ENCODE measurements at places on chromosomes 6 and 20.

- DNase-seq: peak; percentile 62
- peaks cover 27% of the 10 kb centered on the region for H3K27me3 ChIP-seq
- peak within 1 kb of the TSS; percentile 82 for H3K4me3 ChIP-seq
- H3K4me1 ChIP-seq: peaks cover 14% of the 10 kb centered on the region
- peak within 1 kb of the TSS; percentile 67 for H3K27ac ChIP-seq
- no peaks in the 10 kb centered on the region for H3K36me3 ChIP-seq
Measured at GRCh38 chr20:17530716-17531664, at the start of gene BFSP1. BFSP1 (minus strand) TSS chr20:17531379; CDS start chr20:17531329, 50 bp downstream.

GRCh38 chr20:36179170-36179945 lies 24.8 kb downstream of the EPB41L1 start:
- no peaks in the 10 kb centered on the region for H3K36me3 ChIP-seq
- no peak for DNase-seq
- no peaks in the 10 kb centered on the region for H3K4me1 ChIP-seq
- H3K27ac ChIP-seq: no peak overlapping the region

- H3K27me3 ChIP-seq: no peaks in the 10 kb centered on the region
- H3K36me3 ChIP-seq: no peaks in the 10 kb centered on the region
- DNase-seq: no peak
- H3K27ac ChIP-seq: no peak overlapping the region
- no peak overlapping the region for H3K4me3 ChIP-seq
Measured at GRCh38 chr6:32815996-32816395, 806 bp downstream of the HLA-DOB start.

GRCh38 chr6:127191716-127192115 lies 73.2 kb downstream of the RSPO3 start:
- H3K27me3 ChIP-seq: peaks cover 3% of the 10 kb centered on the region
- H3K27ac ChIP-seq: no peak overlapping the region
- DNase-seq: no peak
- no peaks in the 10 kb centered on the region for H3K4me1 ChIP-seq

GRCh38 chr20:6605055-6605935 lies 162.2 kb upstream of the BMP2 start:
- H3K27ac ChIP-seq: no peak overlapping the region
- no peaks in the 10 kb centered on the region for H3K4me1 ChIP-seq
- H3K27me3 ChIP-seq: no peaks in the 10 kb centered on the region
- DNase-seq: no peak
- no peaks in the 10 kb centered on the region for H3K36me3 ChIP-seq

- no peak overlapping the region for H3K27ac ChIP-seq
- no peaks in the 10 kb centered on the region for H3K4me1 ChIP-seq
- no peak overlapping the region for H3K4me3 ChIP-seq
- H3K27me3 ChIP-seq: no peaks in the 10 kb centered on the region
- no peak for DNase-seq
Measured at GRCh38 chr20:7775072-7775471, 165.2 kb downstream of the HAO1 start.

DNA sequence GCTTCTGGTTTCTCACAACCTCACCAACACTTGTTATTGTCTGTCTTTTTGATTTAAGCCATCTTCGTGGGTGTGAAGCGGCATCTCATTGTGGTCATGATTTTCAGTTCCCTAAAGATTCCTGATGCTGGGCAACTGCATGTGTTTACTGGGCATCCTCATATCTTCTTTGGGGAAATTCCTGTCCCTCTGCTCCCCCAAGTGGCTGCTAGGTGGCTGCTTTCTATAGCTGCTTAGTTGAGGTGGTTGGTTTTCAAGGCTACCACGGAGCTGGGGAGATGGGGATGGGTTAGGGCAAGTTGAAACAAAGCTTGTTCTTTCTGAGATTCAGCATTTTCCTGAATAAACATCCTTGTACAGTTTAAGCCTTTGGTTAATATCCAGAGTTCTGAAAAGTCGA lies 403.9 kb upstream of the SULF2 start:
- H3K27me3 ChIP-seq: no peaks in the 10 kb centered on the region
- DNase-seq: no peak
- no peaks in the 10 kb centered on the region for H3K4me1 ChIP-seq
- no peak overlapping the region for H3K4me3 ChIP-seq

- DNase-seq: no peak
- H3K27me3 ChIP-seq: no peaks in the 10 kb centered on the region
- peaks cover 21% of the 10 kb centered on the region for H3K4me1 ChIP-seq
- H3K27ac ChIP-seq: peak overlapping the region; percentile 73
- H3K36me3 ChIP-seq: peaks cover 10% of the 10 kb centered on the region
- H3K4me3 ChIP-seq: peak overlapping the region; percentile 11
Measured at GRCh38 chr6:167046861-167047495, 47.8 kb downstream of the CEP43 start.

GRCh38 chr6:50842446-50842845 lies 23.8 kb downstream of the TFAP2B start:
- no peak overlapping the region for H3K4me3 ChIP-seq
- peaks cover 95% of the 10 kb centered on the region for H3K27me3 ChIP-seq
- H3K36me3 ChIP-seq: no peaks in the 10 kb centered on the region
- H3K27ac ChIP-seq: no peak overlapping the region
- peaks cover 2% of the 10 kb centered on the region for H3K4me1 ChIP-seq
- no peak for DNase-seq

GRCh38 chr6:31711233-31711632 lies 3.9 kb upstream of the LY6G6D start:
- no peak overlapping the region for H3K27ac ChIP-seq
- H3K4me1 ChIP-seq: peaks cover 12% of the 10 kb centered on the region
- no peaks in the 10 kb centered on the region for H3K27me3 ChIP-seq
- no peak for DNase-seq
- peak overlapping the region; percentile 1 for H3K4me3 ChIP-seq

- no peaks in the 10 kb centered on the region for H3K27me3 ChIP-seq
- peaks cover 6% of the 10 kb centered on the region for H3K4me1 ChIP-seq
- DNase-seq: no peak
- peaks cover 4% of the 10 kb centered on the region for H3K36me3 ChIP-seq
- no peak overlapping the region for H3K4me3 ChIP-seq
Measured at GRCh38 chr20:13809373-13809772, 24.5 kb downstream of the NDUFAF5 start.

- H3K36me3 ChIP-seq: no peaks in the 10 kb centered on the region
- H3K27ac ChIP-seq: no peak overlapping the region
Measured at GRCh38 chr6:55088902-55089301, 85.4 kb upstream of the HCRTR2 start.

GRCh38 chr6:148700741-148701311 lies 46.0 kb upstream of the UST start:
- no peaks in the 10 kb centered on the region for H3K27me3 ChIP-seq
- H3K36me3 ChIP-seq: no peaks in the 10 kb centered on the region
- H3K4me1 ChIP-seq: peaks cover 4% of the 10 kb centered on the region
- no peak overlapping the region for H3K27ac ChIP-seq
- peak overlapping the region; percentile 27 for H3K4me3 ChIP-seq

DNA sequence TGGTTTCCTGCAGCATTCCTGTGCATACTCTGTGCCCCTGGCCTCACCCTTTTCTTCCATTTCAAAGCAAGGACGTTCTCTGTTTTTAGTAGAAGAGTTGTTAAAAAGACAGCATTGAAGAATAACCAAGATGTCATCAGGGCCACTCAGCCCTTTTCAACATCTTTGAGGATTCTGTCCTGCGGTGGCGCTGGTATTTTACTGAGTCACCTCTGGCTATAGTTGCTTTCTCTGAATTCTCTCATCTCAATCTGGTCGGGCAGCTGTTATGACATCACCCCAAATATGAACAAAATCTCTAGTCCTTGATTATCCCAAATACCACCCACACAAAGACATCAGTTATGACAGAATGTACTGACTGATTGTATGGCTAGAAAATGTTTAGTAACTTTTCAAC lies 204.2 kb downstream of the GRIK2 start:
- H3K4me3 ChIP-seq: no peak overlapping the region
- DNase-seq: no peak
- no peaks in the 10 kb centered on the region for H3K4me1 ChIP-seq

DNA sequence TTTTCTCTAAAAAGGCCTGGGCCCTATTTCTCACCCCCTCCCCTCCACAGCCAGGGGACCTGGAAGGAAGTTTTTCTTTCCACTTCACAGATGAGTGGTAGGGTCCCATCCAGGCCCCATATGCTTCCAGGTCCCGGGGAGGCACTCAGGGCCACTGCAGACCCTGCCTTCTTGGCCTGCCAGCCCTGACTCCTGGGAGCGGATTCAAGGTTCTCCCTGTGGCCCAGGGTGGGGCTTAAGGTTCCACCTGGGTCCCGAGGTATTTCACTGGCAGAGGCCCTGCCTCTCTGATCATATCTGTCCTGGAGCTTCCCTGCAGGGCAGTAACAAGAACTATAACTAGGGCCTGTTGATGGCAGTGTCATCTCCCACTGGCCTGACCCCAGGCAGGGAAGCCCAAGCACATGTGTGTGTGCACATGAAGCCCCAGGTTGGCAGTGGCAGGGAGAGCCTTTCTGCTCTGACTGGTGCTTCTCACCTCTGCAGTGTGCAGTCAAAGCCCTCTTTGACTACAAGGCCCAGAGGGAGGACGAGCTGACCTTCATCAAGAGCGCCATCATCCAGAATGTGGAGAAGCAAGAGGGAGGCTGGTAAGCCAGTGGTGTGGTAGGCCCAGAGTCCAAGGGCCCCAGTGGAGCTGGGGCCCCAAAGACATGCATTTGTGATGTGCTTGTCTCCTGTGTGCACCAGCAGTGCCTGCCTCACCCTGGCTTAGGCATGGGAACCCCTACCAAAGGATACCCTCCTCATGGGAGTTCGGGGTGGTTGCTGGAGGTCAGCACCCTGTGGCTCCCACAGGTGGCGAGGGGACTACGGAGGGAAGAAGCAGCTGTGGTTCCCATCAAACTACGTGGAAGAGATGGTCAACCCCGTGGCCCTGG lies 31.2 kb downstream of the PLCG1 start:
- peaks cover 58% of the 10 kb centered on the region for H3K4me1 ChIP-seq
- H3K27ac ChIP-seq: peak overlapping the region; percentile 44
- no peak overlapping the region for H3K4me3 ChIP-seq
- peaks cover 52% of the 10 kb centered on the region for H3K36me3 ChIP-seq

DNA sequence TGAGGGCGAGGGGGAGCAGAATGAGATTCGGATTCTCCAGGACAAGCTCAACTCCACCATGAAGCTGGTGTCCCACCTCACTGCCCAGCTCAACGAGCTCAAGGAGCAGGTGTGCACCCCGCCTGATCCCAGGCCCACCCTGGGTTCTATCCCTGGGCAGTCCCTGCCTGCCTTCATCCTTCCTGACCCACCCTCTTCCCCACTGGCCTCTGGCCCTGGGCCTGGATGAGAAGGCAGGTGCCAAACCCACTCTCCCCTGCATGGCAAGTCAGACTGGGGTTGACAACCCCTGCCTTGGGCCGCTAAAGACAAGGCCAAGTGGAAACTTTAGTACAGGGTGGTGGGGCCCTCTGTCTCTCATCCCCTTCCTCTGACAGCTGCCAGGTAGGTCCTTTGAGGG lies 16.5 kb downstream of the UQCC2 start:
- peaks cover 40% of the 10 kb centered on the region for H3K36me3 ChIP-seq
- H3K4me1 ChIP-seq: peaks cover 59% of the 10 kb centered on the region
- H3K27ac ChIP-seq: peak overlapping the region; percentile 93
- no peak for DNase-seq
- peak overlapping the region; percentile 11 for H3K4me3 ChIP-seq
- no peaks in the 10 kb centered on the region for H3K27me3 ChIP-seq

DNA sequence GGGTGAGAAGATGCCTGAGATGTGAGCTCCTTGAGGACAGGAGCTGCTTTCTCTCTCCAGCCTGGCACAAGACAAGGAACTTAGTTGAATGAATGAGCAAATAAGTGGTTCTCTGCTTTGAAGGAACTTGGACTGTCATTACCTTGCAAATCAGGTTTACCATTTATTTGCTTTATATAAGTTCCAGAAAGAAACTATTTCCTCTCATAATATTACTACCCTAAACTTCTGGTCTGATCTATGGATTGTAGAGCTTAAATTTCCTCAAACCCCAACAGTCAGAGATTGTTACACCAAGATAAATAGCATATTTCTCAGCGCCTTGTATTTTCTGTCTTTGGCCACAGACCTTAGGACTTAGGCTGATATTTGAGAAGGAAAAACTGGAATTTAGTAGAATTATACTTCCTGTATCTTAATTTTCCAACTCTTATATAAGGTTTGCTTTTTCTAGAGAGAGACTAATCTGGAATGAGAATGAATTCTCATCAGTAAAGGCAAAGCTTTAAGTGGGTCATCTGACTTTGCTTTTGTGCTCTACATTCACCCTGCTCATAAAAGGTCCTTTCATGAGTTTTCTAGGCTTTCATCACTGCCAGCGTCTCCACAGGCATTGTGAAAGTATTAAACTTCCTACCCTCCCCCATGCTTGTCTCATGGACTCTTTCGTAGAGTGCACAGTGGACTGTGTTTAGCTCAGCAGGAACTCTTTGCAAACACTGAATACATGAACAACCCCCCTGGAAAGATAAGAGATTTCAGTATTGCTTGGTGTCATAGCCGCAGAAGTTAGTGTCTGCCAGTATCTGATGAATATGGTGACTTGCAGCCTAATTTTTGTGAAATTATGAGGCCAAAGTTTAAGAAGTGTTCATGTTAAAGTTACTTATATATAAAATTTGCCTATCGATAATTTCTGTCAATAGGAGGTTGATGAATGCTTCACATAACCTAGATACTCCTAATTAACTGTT lies 74.0 kb downstream of the PTPRA start:
- no peak overlapping the region for H3K4me3 ChIP-seq
- H3K36me3 ChIP-seq: peaks cover 23% of the 10 kb centered on the region
- no peaks in the 10 kb centered on the region for H3K27me3 ChIP-seq
- H3K27ac ChIP-seq: no peak overlapping the region
- no peak for DNase-seq

DNA sequence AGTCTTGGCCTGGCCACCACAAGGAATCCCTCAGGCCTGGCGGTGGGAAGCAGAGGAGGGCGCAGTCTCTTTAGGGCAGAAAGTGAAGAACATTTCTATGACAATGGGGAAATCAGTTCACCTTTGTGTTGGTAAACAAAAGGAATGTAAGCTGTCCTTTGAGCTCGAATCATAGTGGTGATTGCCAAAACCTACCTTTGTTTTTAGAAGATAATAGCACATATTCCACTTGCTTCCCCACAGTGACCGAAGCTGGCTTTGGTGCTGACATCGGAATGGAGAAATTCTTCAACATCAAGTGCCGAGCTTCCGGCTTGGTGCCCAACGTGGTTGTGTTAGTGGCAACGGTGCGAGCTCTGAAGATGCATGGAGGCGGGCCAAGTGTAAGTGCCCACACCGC lies 144.1 kb downstream of the MTHFD1L start:
- H3K4me1 ChIP-seq: no peaks in the 10 kb centered on the region
- H3K27me3 ChIP-seq: no peaks in the 10 kb centered on the region
- peaks cover 23% of the 10 kb centered on the region for H3K36me3 ChIP-seq
- no peak overlapping the region for H3K4me3 ChIP-seq
- DNase-seq: no peak
